Activated CD4-positive, alpha-beta memory T cell treated with anti-CD3 and anti-CD28 coated beads, Interleukin-2, amount 10 ng/mL, durations not matched to agents 7 days and 5 days (primary cell): ENCODE measurements at places on chromosomes 13 and 19. TPM values are rescaled to one million over a fixed set of nuclear protein-coding genes. Genes with fewer than 3 reads are reported as not detected.

Gene LPAR6
- 96.8 TPM for total RNA-seq

DNA sequence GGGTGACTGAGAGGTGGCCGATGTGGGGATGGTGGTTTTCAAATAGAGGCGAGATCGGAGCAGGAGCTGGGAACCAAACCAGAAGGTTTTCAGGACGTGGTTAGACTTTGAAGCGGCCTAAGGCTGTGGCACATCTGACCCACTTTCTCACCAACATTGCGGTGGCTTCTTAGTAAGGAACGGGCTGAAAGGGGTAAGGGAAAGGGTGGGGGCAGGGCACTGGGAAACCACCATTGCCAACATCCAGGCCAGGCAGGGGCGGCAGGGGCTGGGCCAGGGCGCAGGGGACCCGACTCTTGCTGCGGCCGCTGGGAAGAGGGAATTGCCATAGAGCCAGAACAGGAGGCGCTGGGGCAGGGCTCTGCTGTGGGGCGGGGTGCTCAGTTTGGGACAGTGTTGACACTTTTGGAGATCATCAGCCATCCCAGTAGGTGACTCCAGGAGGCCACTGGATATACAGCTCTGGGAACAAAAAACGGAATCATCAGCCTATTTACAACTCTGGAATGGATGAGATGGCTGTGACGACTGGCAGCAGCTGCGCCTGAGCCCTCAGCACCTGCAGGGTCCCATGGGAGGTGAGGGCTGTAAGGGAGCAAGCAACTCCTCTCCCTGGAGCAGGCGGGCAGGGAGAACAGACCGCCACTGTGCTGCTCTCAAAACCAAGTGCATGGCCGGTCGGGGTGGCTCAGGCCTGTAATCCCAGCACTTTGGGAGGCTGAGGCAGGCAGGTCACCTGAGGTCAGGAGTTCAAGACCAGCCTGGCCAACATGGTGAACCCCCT, 52.2 kb downstream of the IRS2 start:
- no peak for DNase-seq
- no peaks in the 10 kb centered on the region for H3K27me3 ChIP-seq
- H3K36me3 ChIP-seq = no peaks in the 10 kb centered on the region
- no peak overlapping the region for H3K27ac ChIP-seq
- H3K4me1 ChIP-seq = peaks cover 5% of the 10 kb centered on the region
- no peak overlapping the region for H3K4me3 ChIP-seq

DNA sequence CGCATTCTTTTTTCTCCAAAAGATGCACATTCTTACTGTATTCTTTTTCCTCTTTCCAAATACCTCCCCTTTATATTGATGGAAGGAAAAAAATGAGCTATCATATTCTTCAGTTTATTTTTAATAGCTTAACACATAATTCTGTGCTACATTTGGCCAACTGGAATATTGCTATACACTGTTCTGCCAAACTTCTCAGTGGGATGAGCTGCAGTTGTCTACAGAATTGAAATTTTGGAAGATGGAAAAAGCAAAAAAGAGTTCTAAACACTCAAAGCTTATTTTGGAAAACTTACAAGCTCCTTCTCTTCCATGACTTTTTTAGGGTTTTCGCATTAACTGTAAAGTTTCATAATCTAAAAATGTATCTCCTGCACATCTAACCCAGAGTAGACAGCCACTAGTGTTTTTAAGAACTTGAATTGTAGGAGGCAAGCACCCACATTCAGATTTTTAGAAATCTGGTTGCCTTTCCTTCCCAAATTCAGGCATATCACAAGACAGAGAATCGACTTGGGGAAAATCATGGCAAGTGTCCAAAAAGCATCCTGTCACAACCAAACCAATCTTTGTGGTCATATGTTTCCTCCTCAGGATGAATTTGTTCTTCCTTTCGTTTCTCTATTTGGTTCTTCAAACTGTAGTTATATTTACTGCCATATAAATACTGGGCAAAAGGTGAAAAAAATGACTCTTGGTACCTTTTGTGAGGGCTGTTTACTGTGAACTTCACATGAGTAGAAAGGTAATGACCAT, 111.4 kb upstream of the FRY start:
- peaks cover 6% of the 10 kb centered on the region for H3K36me3 ChIP-seq
- H3K4me3 ChIP-seq = no peak overlapping the region
- H3K4me1 ChIP-seq = peaks cover 13% of the 10 kb centered on the region
- H3K27me3 ChIP-seq = peaks cover 2% of the 10 kb centered on the region
- no peak for DNase-seq

DNA sequence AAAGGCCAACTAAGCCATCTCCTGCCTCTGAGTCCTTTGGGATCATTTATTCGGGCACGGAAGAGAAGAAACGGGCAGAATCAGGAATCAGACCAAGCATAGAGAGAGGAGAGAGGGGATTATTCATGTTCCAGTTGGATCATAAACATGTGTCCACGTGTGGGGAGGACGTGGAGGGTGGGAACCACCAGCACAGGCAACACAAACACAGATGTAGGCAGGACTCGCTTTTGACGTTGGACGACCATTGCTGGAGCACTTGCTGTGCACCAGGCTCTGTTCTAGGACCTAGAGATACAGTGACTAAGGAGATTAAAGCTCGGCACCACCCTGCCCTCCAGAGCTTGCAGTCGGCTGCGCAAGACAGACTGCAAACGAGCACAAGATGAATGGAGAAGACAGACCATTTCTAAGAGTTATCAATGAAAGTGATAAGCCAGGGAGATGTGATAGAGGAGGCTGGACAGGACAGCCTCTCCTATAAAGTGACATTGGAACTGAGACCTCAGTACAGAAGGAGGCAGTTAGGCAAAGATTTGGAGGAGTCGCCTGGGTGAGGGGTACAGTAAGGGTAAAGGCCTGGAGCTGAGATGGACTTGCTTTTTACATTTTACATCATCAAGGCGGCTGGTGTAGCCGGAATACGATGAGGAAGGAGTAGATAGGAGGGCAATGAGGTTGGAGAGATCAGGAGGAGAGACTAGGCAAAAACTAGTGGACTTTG, 716 bp downstream of the SH2D3A start:
- H3K4me3 ChIP-seq = peak overlapping the region; percentile 88
- H3K4me1 ChIP-seq = peaks cover 44% of the 10 kb centered on the region
- H3K36me3 ChIP-seq = peaks cover 8% of the 10 kb centered on the region

DNA sequence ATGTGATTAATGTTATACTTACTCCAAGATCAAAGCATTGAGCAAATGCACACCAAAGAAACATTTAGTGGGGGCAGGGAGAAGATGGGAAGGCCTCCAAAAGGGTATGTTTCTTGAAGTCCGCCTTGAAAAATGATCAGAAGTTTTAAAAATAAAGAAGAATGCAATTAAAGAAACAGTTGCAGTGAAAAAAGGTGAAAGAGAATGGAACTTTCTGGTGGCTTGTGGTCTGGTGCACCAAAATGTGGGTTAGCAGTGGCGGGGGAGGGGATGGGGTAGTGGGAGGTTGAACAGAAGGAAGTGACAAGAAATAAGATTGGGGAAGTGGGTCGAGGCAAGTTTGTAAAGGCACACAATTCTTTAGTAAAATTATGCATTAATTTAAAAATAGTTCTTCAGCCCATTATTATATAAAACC, 2.5 kb downstream of the LCP1 start:
- H3K4me3 ChIP-seq = peak overlapping the region; percentile 96
- peak; percentile 88 for DNase-seq
- peak overlapping the region; percentile 99 for H3K27ac ChIP-seq
- H3K4me1 ChIP-seq = peaks cover 64% of the 10 kb centered on the region

Gene VN1R4
- total RNA-seq = not detected

DNA sequence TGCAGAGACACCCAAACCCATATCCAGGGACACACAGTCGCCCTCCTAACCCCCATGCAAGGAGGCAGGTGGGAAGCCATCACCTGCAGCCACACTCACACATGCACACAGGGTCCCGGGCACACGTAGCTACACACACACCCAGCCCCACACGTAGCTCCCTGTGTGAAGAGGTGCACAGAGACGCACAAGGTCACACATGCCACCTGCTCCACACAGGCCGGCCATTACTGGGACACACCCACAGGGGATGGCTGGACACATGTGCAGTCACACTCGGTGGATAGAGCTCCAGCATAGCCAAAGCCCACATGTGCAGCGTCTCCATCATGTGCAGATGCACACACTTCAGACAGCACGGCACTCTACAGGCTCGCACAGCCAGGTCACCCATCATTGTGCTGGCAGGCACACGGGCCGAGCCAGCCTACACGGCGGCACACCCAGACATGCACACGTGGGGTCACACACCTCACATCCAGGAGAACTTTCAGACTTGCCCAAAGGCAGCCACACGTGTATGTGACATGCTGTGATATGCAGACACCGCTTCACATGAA, 1.1 kb downstream of the ZNF835 start:
- no peak overlapping the region for H3K4me3 ChIP-seq
- peaks cover 3% of the 10 kb centered on the region for H3K36me3 ChIP-seq
- peaks cover 5% of the 10 kb centered on the region for H3K4me1 ChIP-seq
- no peak overlapping the region for H3K27ac ChIP-seq
- no peaks in the 10 kb centered on the region for H3K27me3 ChIP-seq
- no peak for DNase-seq

Gene DCLK1
- not detected for total RNA-seq

Gene HMGB1
- total RNA-seq = 611 TPM

Gene ZNF780B
- 20.1 TPM for total RNA-seq

DNA sequence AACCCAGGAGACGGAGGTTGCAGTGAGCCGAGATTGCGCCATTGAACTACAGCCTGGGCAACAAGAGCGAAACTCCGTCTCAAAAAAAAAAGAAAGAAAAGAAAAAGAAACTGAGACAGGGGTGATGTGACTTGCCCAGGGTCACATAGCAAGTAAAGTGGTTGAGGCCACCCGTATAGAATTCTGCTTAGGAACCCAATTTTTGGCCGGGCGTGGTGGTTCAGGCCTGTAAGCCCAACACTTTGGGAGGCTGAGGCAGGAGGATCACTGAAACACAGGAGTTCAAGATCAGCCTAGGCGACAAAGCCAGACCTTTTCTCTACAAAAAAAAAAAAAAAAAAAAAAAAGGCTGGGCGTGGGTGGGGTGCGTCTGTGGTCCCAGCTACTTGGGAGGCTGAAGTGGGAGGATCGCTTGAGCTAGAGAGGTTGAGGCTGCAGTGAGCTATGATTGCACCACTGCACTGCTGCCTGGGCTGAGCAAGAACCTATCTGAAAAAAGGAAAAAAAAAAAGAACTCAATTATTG, 1.3 kb downstream of the SNRPA start:
- H3K4me3 ChIP-seq = peak overlapping the region; percentile 96
- peak; percentile 37 for DNase-seq
- H3K27ac ChIP-seq = peak overlapping the region; percentile 99
- H3K4me1 ChIP-seq = peaks cover 63% of the 10 kb centered on the region
- H3K36me3 ChIP-seq = peaks cover 61% of the 10 kb centered on the region

GRCh38 chr19:5696196-5697021, 6.3 kb downstream of the RPL36 start:
- H3K36me3 ChIP-seq = peaks cover 54% of the 10 kb centered on the region
- no peak overlapping the region for H3K4me3 ChIP-seq
- H3K4me1 ChIP-seq = peaks cover 18% of the 10 kb centered on the region
- no peak for DNase-seq
- H3K27ac ChIP-seq = no peak overlapping the region
- no peaks in the 10 kb centered on the region for H3K27me3 ChIP-seq

DNA sequence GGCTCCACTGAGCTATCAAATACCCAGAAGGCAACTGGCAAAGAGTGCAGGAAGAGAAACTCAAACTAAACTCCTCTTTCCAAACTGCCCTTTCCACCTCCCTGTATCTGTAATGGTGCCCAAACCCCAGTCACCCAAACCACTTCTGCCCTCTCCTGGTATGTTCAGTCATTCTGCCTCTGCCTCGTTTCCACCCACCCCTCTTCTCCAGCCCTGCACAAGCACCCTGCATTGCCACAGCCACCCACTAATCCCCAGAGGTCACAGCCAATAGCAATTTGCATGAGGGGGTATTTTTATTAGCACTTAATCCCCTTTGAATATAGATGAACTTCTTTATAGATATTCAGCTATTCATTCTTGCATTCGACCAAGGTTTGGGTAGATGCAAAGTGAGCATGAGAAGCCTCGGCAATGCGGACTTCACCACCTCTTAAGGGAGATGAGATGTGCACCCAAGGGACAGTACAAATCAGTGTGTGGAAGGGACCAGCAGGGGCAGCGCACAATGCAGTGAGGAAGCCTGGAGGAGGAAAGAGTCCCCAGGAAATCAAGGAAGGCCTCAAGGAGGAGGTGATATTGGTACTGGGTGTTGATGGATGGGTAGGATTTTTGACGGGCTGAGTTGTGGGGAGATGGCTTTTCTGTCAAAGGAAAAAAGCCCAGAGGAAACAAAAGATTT, 12.4 kb downstream of the TMEM272 start:
- H3K4me3 ChIP-seq = no peak overlapping the region
- peaks cover 22% of the 10 kb centered on the region for H3K4me1 ChIP-seq
- peaks cover 8% of the 10 kb centered on the region for H3K27me3 ChIP-seq
- no peak overlapping the region for H3K27ac ChIP-seq
- peak; percentile 57 for DNase-seq

GRCh38 chr19:50861010-50861409, 6.3 kb downstream of the KLK3 start:
- H3K4me3 ChIP-seq = no peak overlapping the region
- H3K36me3 ChIP-seq = no peaks in the 10 kb centered on the region
- DNase-seq = no peak
- peaks cover 12% of the 10 kb centered on the region for H3K27me3 ChIP-seq
- H3K27ac ChIP-seq = no peak overlapping the region

DNA sequence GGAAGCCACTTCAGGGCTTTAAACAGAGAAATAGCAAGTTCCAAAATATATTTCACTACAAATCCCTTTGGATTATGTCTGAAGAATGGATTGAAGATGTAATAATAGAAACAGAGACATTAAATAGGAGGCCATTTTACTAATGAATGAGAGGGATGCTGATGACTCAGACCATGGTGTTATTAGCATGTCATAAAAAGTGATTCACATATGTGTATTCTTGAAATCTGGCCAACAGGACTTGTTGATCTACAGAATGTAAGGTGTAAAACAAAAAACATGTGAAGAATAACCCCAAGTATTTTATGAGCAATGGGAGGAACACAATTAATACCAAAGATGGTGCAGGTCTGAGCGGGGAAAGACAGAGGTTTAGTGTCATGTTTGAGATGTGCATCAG, 873.7 kb downstream of the SLITRK5 start:
- no peak overlapping the region for H3K27ac ChIP-seq
- H3K27me3 ChIP-seq = no peaks in the 10 kb centered on the region
- H3K4me3 ChIP-seq = no peak overlapping the region
- H3K36me3 ChIP-seq = no peaks in the 10 kb centered on the region

Gene ZNF471
- 0.13 TPM for total RNA-seq

GRCh38 chr13:76656500-76656899, 229.7 kb downstream of the KCTD12 start:
- no peaks in the 10 kb centered on the region for H3K27me3 ChIP-seq
- DNase-seq = no peak
- no peaks in the 10 kb centered on the region for H3K4me1 ChIP-seq
- no peak overlapping the region for H3K27ac ChIP-seq
- H3K36me3 ChIP-seq = no peaks in the 10 kb centered on the region
- H3K4me3 ChIP-seq = no peak overlapping the region

GRCh38 chr19:18637673-18638630, 1.1 kb downstream of the KLHL26 start:
- no peak for DNase-seq
- H3K27ac ChIP-seq = peak overlapping the region; percentile 42
- H3K4me1 ChIP-seq = peaks cover 37% of the 10 kb centered on the region
